ENCODE measurements at places on chromosomes 16 and 17.

DNA sequence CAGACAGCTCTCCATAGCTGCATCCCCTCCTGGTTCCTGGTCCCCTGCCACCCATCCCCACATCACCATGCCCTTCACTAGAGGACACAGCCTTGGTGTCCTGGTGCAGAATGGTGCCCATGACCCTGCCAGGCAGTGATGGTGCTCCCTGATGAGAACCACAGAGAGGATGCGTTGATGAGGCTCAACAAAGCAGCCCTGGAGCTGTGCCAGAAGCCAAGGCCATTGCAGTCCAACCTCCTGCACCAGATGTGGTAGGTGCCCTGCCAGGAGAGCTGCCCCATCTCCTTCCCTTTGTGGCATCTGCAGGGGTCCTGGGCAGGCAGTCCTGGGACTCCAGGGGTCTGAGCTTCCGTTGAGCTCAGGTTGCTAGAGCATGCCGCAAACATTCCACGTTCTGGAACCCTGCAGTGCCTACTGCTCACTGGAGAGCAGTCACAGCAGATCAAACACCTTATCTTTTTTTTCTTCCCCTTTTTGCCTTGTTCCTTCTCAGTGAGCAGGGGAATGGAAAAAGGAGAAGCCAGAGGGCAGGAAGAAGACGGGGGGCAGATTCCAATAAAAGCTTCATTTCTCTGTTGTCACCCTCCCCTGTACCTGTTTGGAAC lies 5.3 kb upstream of the EPN3 start:
- no peak for DNase-seq

- DNase-seq = no peak
Observed at GRCh38 chr17:58517378-58517927, 3.0 kb upstream of the MTMR4 start.

- DNase-seq = no peak
Observed at GRCh38 chr16:11354733-11355574, 9.7 kb downstream of the RMI2 start.

- no peak for DNase-seq
Observed at GRCh38 chr16:85676466-85676865, 12.3 kb downstream of the GINS2 start.

GRCh38 chr17:66667491-66668030 lies 167.4 kb upstream of the CACNG5 start:
- no peak for DNase-seq
